ENCODE measurements at places on chromosomes 13 and 19.

DNA sequence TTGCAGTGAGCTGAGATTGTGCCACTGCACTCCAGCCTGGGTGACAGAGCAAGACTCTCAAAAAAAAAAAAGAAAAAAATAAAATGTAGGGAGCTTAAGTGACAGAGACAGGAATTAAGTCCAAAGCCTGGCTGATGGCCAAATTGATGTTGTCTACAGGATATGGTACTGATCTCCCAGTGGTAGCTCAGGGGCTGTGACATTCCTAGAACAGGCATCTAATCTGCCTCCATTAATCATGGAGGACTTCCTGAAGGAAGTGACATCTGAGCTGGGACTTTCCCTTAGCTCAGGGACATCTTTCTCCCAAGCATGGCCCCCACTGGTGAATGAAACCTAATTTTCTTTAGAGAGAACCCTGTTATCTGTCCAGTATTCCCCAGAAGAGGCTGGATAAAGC lies 11.4 kb upstream of the EDDM13 start:
- no peak for DNase-seq
- H3K27me3 ChIP-seq, result no peaks in the 10 kb centered on the region
- H3K4me3 ChIP-seq, result no peak overlapping the region

- DNase-seq, result peak; percentile 77
- H3K36me3 ChIP-seq, result no peaks in the 10 kb centered on the region
- peaks cover 5% of the 10 kb centered on the region for H3K4me1 ChIP-seq
These were observed 78.3 kb downstream of the CYSLTR2 start for GRCh38 chr13:48731957-48732569.

GRCh38 chr19:4548238-4548584 lies 8.4 kb upstream of the LRG1 start:
- H3K27me3 ChIP-seq, result peaks cover 40% of the 10 kb centered on the region
- DNase-seq, result no peak
- H3K4me3 ChIP-seq, result no peak overlapping the region

DNA sequence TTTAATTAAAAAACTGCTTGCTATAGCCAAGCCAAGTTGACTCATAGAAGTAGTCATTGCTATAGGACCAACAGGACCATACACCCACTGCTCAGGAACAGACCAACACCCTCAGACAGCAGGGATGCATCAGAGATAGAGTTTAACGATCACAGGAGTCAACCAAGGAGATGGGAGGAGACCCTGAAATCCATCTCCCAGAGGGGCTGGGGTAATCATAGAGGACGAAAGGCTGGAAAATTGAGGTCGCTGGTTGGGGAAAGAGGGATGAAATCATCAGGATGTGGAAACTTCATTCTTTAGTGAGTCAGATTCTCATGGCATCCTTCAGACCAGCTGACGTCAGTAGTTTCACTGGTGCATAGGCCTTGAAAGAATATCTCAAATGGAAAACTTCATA lies 160.4 kb upstream of the GPC6 start:
- H3K4me1 ChIP-seq, result no peaks in the 10 kb centered on the region
- H3K27ac ChIP-seq, result no peak overlapping the region
- H3K4me3 ChIP-seq, result no peak overlapping the region
- no peaks in the 10 kb centered on the region for H3K36me3 ChIP-seq
- H3K27me3 ChIP-seq, result no peaks in the 10 kb centered on the region
- no peak for DNase-seq

- H3K27me3 ChIP-seq, result no peaks in the 10 kb centered on the region
- no peaks in the 10 kb centered on the region for H3K36me3 ChIP-seq
- no peak overlapping the region for H3K27ac ChIP-seq
- DNase-seq, result no peak
These were observed 14.6 kb upstream of the IPO5 start for GRCh38 chr13:97938706-97939475.

GRCh38 chr19:277581-278165 lies 13.5 kb downstream of the PLPP2 start:
- no peak for DNase-seq
- peaks cover 60% of the 10 kb centered on the region for H3K27me3 ChIP-seq
- H3K27ac ChIP-seq, result no peak overlapping the region
- H3K4me1 ChIP-seq, result no peaks in the 10 kb centered on the region

- no peak for DNase-seq
- no peaks in the 10 kb centered on the region for H3K36me3 ChIP-seq
- no peaks in the 10 kb centered on the region for H3K27me3 ChIP-seq
- no peak overlapping the region for H3K4me3 ChIP-seq
These were observed 195.2 kb upstream of the IPO5 start for GRCh38 chr13:97758317-97758716.

DNA sequence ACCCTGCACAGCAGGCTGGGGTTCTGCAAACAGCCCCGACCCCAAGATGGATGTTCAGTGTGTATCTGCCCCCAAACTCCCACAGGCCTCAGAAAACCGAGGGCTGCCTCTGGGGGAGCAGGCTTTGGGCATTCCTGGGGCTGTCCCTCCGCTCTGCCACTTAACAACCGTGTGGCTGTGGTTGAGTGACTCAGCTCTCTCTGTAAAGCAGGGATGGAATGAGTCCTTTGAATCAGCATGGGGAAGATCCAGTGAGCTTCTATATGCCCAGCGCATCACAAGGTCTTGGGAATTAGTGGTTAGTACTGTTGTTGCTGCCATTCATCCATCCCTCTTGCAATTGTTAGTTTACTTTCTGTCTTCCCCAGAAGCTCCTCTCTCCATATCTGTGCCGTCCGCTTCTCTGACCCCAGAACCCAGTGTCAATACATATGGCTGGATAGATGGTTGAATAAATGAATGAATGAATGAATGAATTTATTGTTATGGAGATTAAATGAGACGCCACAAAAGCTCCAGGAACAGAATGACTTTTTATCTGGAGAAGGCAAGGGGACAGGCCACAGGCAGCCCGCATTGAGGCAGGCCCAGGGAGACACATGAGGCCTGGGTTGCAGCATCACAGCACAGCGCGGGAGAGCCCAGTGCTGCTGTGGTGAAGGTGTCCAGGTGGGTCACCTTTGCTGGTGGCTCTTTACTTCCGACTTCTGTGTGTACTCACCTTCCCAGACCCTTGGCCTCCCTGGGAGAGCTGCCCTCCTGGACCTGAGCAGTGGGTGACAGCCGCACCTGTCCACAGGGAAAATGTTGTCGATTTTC lies 89.2 kb downstream of the RGCC start:
- no peaks in the 10 kb centered on the region for H3K36me3 ChIP-seq
- DNase-seq, result no peak
- H3K27ac ChIP-seq, result no peak overlapping the region

GRCh38 chr19:18562086-18562485 lies 4.4 kb downstream of the KXD1 start:
- no peak overlapping the region for H3K27ac ChIP-seq
- H3K36me3 ChIP-seq, result peaks cover 52% of the 10 kb centered on the region
- no peaks in the 10 kb centered on the region for H3K27me3 ChIP-seq
- peaks cover 22% of the 10 kb centered on the region for H3K4me1 ChIP-seq
